ENCODE measurements at places on chromosomes 3 and 15.

DNA sequence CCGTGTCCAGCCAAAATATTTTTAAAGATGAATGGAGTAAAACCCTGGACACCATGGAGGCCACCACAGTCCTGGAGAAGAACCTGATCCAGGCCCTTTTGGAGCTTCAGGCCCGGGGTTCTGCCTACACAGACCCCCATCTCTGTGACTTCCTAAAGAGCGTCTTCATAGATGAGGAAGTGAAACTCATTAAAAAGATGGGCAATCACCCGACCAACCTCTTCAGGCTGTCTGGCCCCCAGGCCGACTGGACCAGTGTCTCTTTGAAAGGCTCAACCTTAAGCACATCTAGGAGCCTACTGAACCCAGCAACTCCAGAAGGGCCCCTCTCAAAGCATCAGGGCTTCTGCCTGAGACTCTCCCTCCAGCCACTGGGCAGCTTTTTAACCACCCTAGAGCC, 107.9 kb upstream of the FAM174B start:
- no peak for DNase-seq

- no peak for DNase-seq
These were observed 49.6 kb downstream of the SMAD3 start for GRCh38 chr15:67114846-67115585.

- DNase-seq = no peak
These were observed 50.4 kb downstream of the RBM15B start for GRCh38 chr3:51441282-51442030.

GRCh38 chr3:178058629-178059028, 477.6 kb upstream of the KCNMB2 start:
- no peak for DNase-seq

GRCh38 chr15:78739996-78740903, 71.0 kb downstream of the ADAMTS7 start:
- DNase-seq = no peak
